D721Med (cell line): ENCODE measurements at places on chromosomes 1 and 21.

- DNase-seq: no peak
Observed at GRCh38 chr1:210143465-210144062, 89.0 kb upstream of the SERTAD4 start.

- no peak for DNase-seq
Observed at GRCh38 chr1:121483234-121483633, 298.5 kb downstream of the SRGAP2C start.

DNA sequence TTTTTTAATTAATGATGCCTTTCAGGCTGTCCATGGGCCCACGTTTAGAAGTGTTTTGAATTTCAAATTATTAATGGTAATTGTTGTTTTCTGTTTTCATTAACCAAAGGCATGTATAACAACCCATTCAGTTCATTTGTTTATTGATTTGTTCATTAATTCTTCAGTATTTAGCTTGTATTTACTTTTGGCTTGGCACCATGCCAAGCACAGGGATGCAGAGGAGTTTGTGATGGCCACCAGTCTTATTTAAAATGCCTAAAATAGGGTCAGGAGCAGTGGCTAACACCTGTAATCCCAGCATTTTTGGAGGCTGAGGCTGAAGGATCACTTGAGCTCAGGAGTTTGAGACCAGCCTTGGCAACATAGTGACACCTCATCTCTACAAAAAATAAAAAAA is 75.3 kb downstream of the ROR1 start:
- no peak for DNase-seq

DNA sequence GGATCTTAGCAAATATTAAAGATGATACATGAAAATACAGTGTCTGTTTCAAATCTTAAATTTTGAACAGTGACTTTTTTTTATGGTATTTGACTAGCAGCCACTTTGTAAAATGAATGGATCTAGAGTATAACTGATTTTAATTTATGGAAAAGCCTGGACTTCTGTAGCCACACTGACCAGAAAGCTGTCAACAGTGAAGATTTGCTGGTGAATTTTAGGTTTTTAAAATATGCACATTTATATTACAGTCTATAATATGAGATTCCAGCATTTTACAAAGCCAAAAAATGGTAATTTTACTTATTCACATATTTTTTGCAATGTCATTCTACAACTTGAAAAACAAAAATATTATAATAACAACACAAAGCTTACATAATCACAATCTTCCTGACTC is 131.8 kb downstream of the NEGR1 start:
- DNase-seq: no peak

DNA sequence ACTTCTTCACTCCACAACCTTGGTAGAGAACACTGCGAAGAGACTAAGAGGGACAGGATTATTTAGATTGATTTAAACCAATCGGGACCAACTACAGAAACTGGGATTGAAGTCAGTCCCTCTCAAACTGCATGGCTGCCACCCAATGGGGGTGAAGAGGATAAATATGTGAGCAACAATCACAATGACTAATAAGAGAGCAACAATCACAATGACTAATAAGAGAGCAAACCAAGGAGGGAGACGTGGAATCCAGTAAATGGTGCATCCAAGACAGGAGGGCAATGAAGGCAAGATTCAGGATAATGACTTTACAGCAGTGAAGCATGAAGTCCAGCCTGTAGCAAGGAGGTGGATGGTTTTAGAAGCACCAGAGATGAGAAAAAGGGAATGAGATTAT is 322.8 kb downstream of the TTLL7 start:
- no peak for DNase-seq

DNA sequence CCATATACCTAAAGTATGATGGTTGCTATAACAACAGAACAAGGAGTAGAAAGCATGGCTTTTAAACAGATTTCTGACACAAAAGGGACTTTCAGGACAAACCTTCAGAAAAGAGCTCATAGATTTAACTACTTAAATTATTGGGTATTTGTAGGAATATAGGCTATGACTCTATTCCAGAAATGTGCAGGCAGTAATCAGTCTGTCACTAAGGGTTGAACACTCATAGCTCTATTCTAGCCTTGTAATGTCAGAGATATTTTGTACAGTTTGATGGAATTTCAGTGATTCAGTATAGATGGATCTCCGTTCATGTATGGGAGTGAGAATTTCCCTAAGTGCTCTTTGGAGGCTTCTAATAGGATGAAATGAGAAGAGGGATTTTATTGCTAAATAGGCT is 82.8 kb downstream of the EXTL2 start:
- no peak for DNase-seq

- DNase-seq: no peak
Observed at GRCh38 chr21:31658053-31658452, 1.4 kb upstream of the SOD1 start.
